ENCODE measurements at places on chromosomes 12 and 14. TPM values are rescaled to one million over a fixed set of nuclear protein-coding genes. Genes with fewer than 3 reads are reported as not detected.

Gene LRR1
- polyA plus RNA-seq: 13.4 TPM

Gene ZCRB1
- 42.5 TPM for polyA plus RNA-seq

Gene KRT77
- 0.42 TPM for polyA plus RNA-seq

DNA sequence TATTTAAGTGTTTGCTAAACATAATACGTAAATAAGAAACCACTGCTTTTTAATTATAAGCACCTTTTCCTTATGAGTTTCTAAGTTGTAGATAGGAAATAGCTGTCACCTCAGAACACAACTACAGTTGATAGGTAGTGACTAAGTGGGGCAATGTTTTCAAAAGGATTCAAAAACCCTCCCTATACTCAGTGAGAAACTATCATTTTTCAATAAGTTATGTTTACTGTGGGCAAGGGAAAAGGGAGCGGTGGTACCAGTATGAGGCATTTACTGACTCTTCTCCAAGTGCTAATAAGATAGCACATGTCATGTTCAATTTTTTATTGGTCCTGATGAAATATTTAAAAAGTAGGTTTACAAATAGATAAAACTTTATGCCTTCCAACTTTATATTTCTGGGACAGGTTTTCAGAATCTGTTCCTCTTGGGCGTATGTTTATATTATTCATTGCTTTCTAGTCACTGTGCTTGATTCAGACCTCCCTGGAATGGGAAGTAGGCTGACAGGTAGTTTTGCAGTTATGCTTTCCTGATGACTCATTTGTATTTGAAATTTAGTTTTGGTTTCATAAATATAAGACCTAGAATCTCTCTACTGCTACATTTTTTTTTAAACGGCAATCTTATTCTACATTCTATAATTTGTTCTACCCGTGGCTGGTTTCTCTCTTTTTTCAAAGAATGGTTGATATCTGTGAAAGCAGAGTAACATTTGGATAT is 153.1 kb downstream of the TMEM117 start:
- no peak overlapping the region for H3K27ac ChIP-seq
- H3K27me3 ChIP-seq: no peaks in the 10 kb centered on the region
- H3K36me3 ChIP-seq: no peaks in the 10 kb centered on the region
- no peak overlapping the region for H3K4me3 ChIP-seq
- no peaks in the 10 kb centered on the region for H3K4me1 ChIP-seq
- no peak for DNase-seq

GRCh38 chr12:104707194-104707593 is 250.4 kb downstream of the CHST11 start:
- no peak overlapping the region for H3K4me3 ChIP-seq
- H3K27me3 ChIP-seq: no peaks in the 10 kb centered on the region
- DNase-seq: no peak
- H3K27ac ChIP-seq: no peak overlapping the region
- no peaks in the 10 kb centered on the region for H3K4me1 ChIP-seq

DNA sequence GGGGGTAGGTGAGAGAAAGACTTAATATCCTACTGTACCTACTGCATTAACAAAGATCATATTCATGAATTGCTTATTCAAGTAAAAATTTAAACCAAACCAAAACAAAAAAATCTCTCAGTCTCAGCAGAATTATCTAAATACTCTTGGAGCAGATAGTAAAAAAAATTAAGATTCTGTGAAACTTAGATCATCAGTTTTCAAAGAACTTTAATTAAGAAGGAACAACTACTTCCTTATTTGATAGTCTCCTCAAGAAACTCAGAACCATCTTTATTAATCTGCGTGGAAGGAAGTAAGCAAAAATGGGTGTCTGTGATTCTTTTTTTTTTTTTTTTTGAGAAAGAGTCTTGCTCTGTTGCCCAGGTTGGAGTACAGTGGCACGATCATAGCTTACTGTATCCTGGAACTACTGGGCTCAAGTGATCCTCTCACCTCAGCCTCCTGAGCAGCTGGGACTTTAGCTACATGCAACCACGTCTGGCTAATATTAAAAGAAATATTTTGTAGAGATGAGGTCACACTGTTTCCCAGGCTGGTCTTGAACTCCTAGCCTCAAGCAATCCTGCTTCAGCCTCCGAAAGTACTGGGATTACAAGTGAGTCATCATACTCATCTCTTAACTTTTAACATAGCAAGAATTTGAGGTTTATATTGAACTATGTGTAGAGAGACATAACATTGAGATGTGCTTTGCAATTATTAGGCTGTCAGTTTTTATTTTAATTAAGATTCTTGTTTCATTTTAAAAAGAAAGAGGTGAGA is 37.4 kb downstream of the GAS2L3 start:
- no peaks in the 10 kb centered on the region for H3K27me3 ChIP-seq
- H3K4me3 ChIP-seq: no peak overlapping the region
- DNase-seq: no peak
- H3K36me3 ChIP-seq: peaks cover 5% of the 10 kb centered on the region
- no peak overlapping the region for H3K27ac ChIP-seq
- no peaks in the 10 kb centered on the region for H3K4me1 ChIP-seq

DNA sequence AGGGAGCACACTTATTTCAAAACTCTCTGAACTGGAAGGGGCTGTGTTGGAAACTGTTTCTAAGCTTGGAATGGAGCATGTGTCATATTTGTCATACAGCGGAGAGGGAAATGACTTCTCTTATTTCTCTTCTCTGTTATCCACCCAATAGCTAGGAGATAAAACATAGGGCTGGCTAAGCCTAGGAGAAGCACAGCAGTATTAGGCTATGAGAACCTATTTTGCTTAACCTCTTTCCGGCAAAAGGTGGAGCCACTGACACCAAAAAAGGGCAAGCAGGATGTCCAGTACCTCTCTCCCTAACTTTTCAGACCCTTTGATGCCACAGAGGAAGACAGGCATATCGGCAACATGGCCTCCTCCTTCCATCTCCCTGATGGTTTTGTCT is 148.3 kb downstream of the CRADD start:
- no peak for DNase-seq
- H3K27me3 ChIP-seq: no peaks in the 10 kb centered on the region
- peaks cover 4% of the 10 kb centered on the region for H3K4me1 ChIP-seq
- H3K4me3 ChIP-seq: no peak overlapping the region

- no peaks in the 10 kb centered on the region for H3K27me3 ChIP-seq
- no peak overlapping the region for H3K4me3 ChIP-seq
- H3K27ac ChIP-seq: no peak overlapping the region
- peaks cover 6% of the 10 kb centered on the region for H3K4me1 ChIP-seq
- H3K36me3 ChIP-seq: no peaks in the 10 kb centered on the region
These were observed 332.0 kb downstream of the PAWR start for GRCh38 chr12:79358716-79359300.

DNA sequence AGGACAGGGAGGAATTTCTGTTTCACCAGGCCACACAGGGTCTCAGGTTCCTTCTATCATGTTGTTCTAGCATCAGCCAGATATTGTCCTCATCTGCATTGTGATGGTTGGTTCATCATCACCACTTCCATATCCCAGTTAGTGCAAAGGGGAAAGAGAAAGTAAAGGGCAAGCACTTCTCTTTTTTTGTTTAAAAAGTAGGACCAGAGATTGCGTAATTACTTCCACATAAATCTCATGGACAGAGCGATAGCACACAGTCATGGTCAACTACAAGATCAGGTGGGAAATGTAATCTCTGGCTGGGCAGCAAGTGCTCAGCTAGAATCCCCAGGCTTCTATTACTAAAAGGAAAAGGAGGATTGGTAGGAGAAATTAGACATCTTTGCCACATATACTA is 155.1 kb downstream of the KIF21A start:
- no peaks in the 10 kb centered on the region for H3K36me3 ChIP-seq
- no peak overlapping the region for H3K27ac ChIP-seq
- H3K27me3 ChIP-seq: no peaks in the 10 kb centered on the region
- H3K4me1 ChIP-seq: no peaks in the 10 kb centered on the region
- DNase-seq: no peak

- peaks cover 21% of the 10 kb centered on the region for H3K4me1 ChIP-seq
- DNase-seq: peak; percentile 45
- H3K36me3 ChIP-seq: no peaks in the 10 kb centered on the region
- no peaks in the 10 kb centered on the region for H3K27me3 ChIP-seq
These were observed 1.2 kb downstream of the SLC2A13 start for GRCh38 chr12:40104461-40105264.

DNA sequence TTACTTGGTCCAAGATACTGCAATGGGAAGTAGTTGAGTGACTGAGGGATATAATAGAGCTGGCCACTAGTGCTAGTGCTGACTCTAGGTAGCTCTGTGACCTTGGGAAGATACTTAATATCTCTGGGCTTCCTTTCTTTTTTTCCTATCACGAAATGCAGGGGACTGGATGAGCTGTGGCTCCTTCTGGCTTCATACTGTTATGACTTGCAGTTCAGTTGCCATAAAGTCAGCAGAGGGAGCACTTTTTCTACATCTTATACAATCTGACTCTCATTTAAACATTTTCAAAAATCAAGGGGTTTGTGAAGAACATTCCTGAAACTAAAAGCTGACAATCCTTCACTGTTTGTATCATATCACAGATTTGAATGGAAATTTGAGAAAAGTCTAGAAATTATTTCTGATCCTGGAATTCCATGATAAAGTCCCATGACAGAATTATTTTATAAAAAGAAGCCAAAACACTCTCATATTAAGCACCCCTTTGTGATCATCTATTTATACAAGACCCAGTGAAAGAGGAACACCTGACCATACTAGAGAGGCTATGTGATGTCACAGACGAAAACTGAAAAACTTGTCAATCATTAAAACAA is 5.3 kb downstream of the BHLHE41 start:
- H3K4me3 ChIP-seq: no peak overlapping the region
- peaks cover 27% of the 10 kb centered on the region for H3K27me3 ChIP-seq
- H3K4me1 ChIP-seq: peaks cover 30% of the 10 kb centered on the region
- no peaks in the 10 kb centered on the region for H3K36me3 ChIP-seq

- no peak overlapping the region for H3K4me3 ChIP-seq
- DNase-seq: no peak
- H3K4me1 ChIP-seq: no peaks in the 10 kb centered on the region
- peaks cover 95% of the 10 kb centered on the region for H3K27me3 ChIP-seq
- H3K36me3 ChIP-seq: no peaks in the 10 kb centered on the region
These were observed 4.7 kb upstream of the LHX5 start for GRCh38 chr12:113476176-113476986.

DNA sequence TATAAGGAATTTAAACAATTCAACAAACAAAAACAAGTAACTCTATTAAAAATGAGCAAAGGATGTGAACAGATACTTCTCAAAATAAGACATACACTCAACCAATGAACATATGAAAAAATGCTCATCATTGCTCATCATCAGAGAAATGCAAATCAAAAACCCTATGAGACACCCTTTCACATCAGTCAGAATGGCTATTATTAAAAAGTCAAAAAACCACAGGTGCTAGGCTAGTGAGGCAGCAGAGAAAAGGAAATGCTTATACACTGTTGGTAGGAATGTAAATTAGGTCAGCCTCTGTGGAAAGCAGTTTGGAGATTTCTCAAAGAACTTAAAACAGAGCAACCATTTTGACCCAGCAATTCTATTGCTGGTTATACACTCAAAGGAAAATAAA is 52.0 kb downstream of the NAV3 start:
- H3K4me1 ChIP-seq: no peaks in the 10 kb centered on the region
- no peaks in the 10 kb centered on the region for H3K36me3 ChIP-seq
- DNase-seq: no peak
- no peak overlapping the region for H3K27ac ChIP-seq
- no peaks in the 10 kb centered on the region for H3K27me3 ChIP-seq
